ENCODE measurements at places on chromosomes 5 and 9.

DNA sequence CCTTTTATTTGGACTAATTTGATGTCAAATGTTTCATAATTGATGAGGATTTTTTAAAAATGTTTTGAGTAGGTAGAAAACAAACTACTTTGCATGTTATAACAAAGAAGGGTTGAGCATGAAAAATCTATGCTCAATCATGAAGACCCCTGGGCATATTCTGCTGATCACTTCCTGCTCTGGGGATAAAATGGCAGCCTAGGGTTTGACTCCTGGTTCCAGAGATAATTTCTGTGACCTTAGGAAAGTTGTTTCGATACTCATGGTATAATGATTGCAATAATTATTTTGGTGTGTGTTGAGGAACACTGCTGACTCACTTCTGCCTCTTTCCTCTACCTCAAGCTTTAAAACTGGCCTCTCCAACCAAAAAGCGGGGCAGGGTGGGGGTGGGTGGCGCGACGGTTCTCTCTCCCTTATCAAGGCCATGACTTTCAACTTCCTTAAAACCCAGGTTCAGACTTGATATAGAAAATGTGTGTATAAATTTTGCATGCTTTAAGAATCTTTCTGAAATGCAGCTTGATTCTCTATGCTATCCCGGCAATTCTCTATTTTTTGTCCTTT is 6.0 kb upstream of the PIP5K1B start:
- no peak for DNase-seq

- no peak for DNase-seq
Observed at GRCh38 chr9:135906291-135907005, 898 bp downstream of the CAMSAP1 start.

DNA sequence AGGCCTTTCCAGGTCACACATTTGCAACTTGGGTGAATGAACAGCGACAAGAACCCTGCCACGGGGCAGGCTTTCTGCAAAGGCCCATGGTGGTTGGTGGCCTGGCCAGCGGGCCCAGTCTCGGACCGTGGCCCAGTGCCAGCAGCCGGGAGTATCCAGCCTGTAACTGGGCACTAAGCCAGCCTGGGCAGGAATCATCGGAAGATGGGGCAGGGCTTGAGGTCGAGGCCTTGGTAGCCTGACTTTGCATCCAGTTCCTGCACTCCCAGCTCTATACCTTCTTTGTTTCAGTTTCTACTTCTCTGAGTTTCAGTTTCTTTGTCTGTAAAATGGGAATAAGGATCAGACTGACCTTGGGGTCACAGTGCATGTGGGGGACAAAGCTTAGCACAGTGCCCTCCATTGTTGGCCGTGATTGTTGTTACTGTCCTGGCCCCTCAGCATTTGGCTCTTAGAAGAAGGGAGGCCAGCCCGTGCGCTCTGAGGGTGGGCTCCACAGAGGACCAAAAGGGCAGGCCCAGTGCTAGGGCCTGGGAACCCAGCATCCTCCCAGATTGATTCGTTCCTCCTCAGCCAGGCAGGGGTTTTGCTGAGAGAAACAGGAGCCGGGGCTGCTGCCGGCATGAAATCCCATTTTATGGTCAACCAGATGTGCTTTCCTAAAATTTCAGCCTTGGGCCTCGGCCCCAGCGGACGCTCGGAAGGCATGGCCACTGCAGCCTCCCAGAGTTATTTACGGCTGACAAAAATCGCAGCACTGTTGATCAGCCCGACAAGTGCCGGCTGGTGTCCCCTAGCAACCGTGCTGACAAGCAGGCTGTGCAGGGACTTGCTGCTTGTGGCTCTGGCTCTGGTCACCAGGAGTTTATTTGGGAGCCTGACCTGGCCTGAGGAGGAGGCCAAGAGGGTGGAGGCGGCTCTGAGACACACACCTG is 43.6 kb downstream of the JADE2 start:
- no peak for DNase-seq

GRCh38 chr9:16871336-16872151 is 1.1 kb upstream of the BNC2 start:
- no peak for DNase-seq

DNA sequence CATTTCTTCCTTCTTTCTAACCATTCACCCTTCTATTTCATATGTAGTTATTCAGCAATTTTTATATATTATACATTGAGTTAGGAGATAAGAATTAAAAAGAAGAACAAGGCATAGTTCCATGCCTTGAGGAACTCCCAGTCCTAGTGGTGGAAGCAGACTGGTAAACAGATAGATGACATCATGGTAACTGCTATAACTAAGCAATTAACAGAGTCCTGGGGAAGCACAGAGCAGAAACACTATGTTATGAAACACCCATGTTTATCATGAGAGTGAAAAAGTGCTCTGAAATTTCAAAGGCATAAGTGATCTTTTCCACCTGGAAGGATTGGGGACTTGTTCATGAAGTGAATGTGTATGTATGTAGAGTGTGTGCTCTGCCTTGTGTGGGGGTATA is 14.6 kb downstream of the PAPPA start:
- no peak for DNase-seq

DNA sequence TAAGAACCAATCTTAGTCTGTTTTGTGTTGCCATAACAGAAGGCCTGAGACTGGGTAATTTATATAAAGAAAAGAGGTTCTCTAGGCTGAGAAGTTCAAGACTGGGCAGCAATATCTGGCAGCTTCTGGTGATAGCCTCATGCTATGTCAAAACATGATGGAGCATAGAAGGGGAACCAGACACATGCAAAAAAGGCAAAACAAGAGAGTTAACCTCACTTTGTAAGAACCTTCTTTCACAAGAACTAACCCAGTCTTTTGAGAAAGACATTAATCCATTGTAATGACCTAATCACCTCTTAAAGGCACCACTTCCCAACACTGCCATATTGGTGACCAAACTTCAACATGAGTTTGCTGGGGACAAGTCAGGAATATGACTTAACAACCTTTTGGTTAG is 37.3 kb downstream of the FSD1L start:
- DNase-seq = no peak

DNA sequence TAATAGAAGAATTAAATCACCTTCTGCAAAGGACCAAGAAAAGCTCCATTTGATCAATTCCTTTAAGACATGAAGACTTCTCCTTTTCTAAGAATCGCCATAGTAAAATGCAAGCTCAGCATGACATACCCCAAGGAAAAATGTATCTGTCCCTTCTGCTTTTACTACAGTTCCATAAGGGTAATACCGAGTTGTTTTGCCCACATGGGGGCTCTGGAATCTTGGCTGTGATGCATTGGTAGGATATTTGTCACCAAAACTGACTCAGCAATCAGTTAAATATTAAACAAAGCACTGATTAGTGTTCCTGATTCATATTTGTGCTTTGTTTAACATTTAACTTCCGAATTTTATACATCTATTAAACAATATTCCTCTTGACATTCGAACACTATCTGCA is 24.3 kb upstream of the KCNIP1 start:
- DNase-seq = no peak

DNA sequence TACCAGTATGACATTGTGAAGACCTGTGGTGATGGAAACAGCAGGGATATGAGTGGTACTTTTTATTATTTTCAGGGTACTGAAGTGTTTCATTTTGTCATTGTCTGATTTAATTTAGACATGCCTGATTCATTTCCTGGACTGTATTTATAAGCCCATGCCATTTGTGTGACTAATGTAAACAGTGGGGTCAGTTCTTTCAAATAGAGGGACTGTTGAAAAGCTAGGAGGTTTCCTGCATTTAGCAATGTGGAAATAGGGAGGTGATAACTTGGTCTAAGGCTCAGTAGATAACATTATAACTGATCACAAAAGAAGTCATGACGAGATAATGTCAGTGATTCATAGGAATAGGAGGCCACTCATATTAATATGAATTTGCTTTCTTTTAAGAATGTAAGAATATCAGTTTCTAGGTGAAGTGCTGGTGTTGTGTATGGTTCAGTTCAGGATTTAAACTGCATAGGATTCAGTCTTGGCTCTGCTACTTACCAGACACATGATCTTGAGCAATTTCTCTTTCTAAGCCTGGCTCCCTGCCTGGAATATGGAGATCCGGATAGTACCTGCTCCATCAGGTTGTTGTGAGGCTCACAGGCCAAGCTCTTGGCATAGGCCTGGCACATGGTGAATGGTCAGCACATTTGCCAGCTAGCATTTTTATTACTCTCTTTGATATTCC is 7.5 kb downstream of the RASGRF2 start:
- no peak for DNase-seq

- no peak for DNase-seq
Observed at GRCh38 chr5:148846930-148847329, 20.5 kb downstream of the ADRB2 start.

DNA sequence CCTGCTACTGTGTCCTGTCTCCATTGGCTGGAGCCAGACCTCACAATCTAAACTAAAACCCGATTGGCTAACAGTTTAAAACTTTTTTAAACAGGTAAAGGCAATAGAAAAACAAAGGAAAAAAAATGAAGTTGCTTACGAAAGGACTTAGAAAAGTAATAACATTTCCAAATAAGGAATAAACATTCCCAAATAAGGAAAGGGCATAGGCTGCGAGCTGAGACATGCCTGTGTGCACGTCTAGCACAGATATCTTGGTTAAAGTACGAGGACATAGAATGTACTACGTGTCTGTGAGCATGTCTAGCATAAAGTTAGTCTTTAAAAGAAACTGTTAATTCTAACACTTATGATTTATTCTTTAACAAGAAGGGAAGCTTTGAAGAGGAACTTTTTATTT is 15.3 kb upstream of the FAM120A start:
- no peak for DNase-seq

GRCh38 chr5:42721484-42721883 is 35.1 kb upstream of the CCDC152 start:
- DNase-seq = no peak

GRCh38 chr5:59051951-59052350 is 469.1 kb downstream of the RAB3C start:
- DNase-seq = no peak

DNA sequence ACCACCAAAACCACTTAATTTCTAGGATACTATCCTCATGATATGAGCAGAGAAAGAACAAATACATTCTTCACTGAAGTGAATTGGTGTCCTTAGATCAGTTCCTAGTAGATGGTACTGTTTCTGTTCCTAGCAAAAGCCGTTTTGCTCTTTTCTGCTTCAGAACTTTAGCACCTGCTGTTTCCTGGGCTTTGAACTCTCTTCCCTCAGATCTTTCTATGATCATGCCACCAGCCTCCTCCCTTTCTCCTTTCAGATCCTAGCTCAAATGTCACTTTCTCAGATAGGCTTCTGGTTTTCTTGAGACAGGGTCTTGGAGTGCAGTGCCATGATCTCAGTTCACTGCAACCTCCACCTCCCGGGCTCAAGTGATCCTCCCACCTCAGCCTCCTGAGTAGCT is 118.0 kb downstream of the EGFLAM start:
- DNase-seq = no peak

GRCh38 chr9:116760636-116761035 is 73.5 kb downstream of the TRIM32 start:
- no peak for DNase-seq

GRCh38 chr9:123394291-123395235 is 38.6 kb downstream of the CRB2 start:
- DNase-seq = no peak

- DNase-seq = no peak
Observed at GRCh38 chr5:42423285-42424165, at the start of gene GHR. Gene GHR (plus strand): TSS chr5:42423439. CDS start chr5:42565875, 142,436 bp downstream.

DNA sequence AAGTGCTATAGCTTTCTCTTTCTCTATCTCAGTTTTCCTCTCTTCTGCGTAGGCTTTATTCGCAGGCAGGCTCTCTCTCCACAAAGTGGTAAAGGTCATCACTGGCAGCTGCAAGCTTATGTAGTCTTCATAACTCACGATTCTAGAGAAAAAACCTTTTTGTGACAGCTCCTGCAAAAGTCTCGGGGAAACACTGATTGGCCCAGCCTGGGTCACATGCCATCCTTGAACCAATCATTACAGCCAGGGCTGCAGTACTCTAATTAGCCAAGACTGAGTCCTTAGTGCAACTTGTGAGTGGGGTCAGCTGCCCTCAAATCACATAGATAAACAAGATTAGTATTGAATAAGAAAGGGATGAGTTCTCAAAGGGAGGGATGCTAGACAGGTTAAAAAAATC is 18.3 kb upstream of the FRMPD1 start:
- no peak for DNase-seq

GRCh38 chr5:18181575-18181974 is 547.3 kb downstream of the TAF11L14 start:
- DNase-seq = no peak

DNA sequence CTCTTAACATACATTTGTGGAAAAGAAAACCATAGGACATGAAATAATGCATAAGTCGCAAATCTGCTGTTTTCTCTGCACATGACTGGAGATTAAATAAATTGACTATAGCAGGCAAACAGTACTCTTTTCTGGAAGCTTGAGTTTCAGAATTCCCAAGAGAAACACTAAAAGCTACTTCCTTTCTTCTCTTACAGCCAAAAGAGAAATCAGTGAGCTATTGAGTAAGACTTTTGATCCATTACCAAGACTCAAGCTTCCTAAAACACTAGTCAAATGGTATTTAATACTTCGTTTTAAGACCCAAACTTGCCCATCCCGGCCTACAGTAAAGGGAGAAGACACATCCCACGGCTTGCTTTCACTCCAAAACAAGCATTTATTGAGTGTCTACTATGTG is 335.8 kb upstream of the PUM3 start:
- no peak for DNase-seq

GRCh38 chr5:115941051-115941675 is 21.1 kb upstream of the LVRN start:
- no peak for DNase-seq

DNA sequence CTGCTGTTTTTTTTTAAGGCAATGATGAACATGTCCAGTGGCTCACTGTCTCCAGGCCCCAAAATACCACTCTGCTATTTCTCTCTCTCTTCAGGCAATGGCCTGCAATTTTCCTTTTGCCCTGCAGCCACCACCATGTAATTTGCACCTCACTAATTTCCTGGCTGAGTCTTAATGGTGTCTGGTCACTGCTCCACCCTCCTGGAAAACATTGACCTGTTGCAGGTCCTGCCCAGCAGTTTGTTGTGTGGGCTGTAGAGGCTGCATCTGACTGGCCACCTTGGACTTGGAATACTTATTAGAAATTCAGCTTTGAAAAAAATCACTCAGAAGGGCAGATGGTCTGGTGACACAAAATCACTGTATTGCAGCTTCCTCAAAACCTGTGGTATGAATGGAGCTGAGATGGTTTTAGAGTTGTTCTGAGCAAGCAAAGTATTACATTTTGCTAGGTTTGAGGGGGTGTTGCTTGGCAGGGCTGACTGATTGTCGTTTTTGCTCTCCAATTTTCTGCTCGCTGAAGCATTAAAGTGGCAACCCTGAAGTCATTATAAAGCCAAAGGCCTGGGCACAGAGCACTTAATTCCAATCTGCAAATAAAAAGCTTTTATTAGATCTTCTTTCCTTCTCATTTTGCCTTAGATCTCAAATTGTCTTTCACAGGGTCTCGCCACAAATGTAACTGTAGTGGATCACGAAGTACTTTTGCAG is 134.8 kb downstream of the TMEM174 start:
- DNase-seq = no peak
